ENCODE measurements at places on chromosomes 12 and 14. TPM values are rescaled to one million over a fixed set of nuclear protein-coding genes. Genes with fewer than 3 reads are reported as not detected.

GRCh38 chr12:10567813-10568212, 45.6 kb downstream of the MAGOHB start:
- DNase-seq = no peak

- DNase-seq = no peak
Measured at GRCh38 chr12:55067701-55068100, 47.9 kb downstream of the NEUROD4 start.

DNA sequence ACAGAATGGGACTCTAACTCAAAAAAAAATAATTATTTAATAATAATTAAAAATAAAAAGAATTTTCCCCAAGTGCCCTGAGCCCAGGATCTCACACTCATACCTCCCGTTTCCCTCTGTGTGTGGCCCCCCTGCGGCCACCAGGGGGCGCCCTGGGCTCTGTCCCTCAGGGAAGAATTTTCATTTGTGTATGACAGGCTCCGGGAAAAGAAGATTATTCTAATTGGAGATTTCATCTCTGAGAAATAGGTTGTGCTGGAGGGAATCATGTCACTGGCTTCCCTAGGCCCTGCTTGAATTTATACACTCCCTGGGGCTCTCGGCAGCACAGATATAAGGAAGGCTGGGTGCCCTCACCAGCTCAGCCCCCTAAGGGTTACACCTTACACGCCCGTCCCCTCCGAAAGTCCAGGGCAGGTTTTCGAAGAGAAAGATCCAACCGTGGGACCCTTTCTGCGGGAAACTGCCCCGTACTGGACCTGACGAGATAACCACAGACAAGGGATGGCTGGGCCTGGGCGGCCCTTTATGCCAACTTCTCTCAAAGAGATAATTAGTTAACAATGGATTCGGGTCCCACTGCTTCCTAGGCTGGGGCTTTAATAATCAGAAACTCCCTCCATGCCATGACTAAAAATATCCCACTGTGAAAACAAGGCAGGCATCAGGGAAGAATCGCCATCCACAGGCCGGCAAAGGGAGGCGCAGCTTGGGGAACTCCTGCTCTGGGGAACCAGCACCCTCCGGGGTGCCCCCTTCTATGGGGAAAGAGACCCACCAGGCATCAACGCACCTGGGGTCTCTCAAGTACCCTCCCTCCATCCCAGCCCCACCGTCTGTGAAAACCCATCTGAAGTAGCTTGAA, 80.7 kb downstream of the KDM2B start:
- DNase-seq = peak; percentile 4

DNA sequence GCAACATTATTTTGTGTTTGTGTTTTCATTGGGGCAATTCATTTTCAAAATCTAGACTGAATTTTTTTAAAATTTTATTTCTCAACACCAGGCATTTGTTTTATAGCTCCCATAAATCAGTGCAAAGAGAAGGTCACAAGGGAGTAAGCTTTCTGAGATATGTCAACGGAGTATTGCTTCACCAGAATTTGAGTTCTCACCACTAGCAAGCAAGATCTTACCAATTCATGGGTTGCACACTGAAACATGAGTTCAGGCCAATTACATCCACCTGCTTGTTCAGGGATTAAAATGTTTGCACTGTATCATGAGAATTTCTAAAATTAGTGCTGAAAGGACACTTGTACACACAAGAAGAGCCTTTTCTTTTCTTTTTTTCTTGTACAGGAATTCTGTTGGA, 121.9 kb downstream of the CAND1 start:
- no peak for DNase-seq

EP400 gene
- 3.2 TPM for polyA plus RNA-seq

NEMP1 gene
- 6.7 TPM for polyA plus RNA-seq

OR6C76 gene
- polyA plus RNA-seq = not detected

- no peak for DNase-seq
Measured at GRCh38 chr12:58455136-58455535, 465.2 kb downstream of the LRIG3 start.

Measured in BJ (cell line).